Nephron progenitor cell (in vitro differentiated cells): ENCODE measurements at places on chromosomes 6 and 20.

- DNase-seq, result no peak
Measured at GRCh38 chr20:41998539-41999341, 380.6 kb upstream of the CHD6 start.

- no peak for DNase-seq
Measured at GRCh38 chr6:29679962-29680361, 990 bp downstream of the ZFP57 start.

DNA sequence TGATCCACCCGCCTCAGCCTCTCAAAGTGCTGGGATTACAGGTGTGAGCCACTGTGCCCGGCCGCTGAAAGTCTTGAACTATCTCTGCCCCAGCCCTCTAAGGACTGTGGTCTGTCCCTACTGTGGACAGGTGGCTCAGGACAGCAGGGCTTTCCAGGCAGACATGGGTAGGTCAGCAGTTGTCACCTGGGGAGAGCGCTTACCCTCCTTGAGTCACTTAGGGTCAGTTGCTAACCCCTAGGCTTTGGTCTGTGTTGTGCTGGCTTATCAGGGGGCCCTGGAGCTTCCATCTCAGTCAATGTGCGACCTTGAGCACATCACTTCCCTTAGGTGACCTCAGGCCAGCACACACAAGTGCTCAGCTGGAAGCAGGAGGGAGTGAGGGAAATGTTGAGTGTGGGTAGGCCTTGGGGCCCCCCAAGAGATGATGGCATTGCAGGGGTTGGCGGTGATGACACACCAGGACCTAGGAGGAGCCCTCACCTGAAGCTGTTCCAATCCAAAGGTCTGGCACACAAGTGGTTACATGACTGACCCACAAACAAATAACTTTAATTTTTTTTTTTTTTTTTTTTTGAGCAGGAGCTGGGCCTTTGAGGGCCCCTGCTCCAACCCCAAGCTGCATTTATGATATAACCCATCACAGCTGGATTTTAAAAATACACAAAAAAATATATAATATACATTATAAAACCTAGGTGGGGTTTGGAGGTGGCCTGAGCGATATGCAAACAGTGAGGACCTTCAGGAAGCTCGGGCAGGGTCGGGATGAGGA, 5.1 kb downstream of the RPL10A start:
- no peak for DNase-seq

GRCh38 chr6:89978749-89979145, 84.5 kb downstream of the GJA10 start:
- no peak for DNase-seq

DNA sequence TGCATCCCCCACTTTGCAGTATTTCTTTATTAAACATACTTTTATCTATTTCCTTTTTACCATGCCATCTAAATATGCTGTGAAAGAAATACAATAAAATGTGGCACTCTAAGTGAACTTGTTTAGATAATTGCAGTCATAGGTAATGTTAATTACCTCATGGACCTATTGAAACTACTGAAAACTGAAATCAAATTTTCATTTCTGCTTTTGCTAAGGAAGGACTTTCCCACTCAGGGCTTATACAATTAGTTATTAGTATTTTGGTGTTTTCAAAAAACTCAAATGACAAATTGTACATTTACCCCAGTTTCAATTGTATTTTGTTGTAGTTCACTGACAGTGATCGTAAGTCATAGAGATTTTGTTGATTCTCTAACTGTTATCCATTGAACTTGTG, 88.4 kb downstream of the ID4 start:
- DNase-seq, result no peak

- DNase-seq, result no peak
Measured at GRCh38 chr6:155117256-155117655, 122.1 kb downstream of the TIAM2 start.
